ENCODE measurements at places on chromosomes 1 and 21.

DNA sequence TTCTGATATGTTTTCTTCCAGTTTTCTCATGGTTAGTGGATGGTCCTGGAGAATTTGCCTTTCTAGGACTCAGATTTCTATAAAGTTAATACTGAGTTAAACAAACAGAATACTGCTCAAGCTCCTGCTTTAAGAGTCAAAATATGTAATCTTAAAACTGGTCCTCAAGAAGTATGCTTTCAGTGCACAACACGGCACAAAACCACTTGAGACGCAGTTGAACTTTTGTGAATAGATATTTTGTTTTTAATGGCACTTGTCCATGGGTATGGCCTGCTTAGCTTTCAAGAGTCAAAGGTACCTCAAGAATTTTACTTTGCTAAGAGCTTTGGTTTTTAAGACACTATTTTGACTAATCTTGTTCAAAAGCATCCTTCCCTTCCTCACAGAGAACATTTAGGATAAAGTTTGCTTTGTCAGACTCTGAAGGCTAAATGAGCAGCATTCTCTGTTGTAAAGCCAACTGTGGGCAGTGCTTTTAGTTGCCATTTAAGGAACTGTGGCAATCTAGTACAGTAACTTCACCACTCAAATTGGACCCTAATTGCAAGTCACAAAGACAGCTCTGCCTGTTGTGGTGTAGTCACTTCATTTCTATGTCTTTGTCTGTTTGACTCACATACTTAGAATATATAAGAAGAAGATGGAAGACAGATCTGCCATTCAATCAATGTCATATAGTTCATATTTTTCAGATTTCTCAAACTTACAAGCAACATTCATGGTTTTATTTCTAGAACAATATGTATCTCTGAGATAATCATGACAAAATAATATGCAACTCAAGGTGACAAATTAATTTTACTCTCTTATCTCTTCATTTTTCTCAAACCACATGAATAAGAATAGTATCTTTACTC is 28.8 kb downstream of the SAMD13 start:
- DNase-seq = no peak

DNA sequence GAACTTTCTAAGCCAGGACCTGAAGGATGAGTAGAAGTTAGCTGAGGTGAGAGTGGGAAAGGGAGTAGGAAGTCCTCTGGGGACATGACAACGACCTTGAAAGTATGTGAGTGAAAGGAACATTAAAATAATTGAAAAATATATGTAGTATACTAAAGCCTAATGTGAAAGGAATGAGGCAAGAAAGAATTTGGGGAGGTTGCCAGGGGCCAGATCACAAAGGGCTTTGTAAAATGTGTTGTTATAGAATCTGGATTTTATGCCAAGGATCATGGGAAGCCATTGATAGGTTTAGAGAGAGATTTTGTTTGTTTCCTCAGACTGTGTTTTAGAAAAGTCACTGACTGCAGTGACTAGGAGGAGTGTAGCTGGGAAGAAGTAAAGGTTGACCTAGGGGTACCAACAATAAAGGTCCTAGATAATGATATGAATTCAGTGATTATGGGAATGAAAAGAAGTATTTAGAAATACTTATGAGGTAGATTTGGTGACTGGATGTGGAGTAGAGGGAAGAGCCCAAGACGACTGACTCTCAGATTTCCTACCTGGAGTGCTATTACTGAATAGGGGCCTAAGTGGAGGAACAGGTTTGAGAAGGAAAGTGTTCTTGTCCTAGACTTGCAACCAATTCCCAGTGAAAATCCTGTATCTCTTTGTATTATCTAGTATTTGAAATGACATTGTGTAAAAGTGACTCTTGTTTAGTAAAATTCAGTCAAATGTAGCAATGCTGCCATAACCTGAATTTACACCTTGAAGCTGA is 179.8 kb downstream of the PHTF1 start:
- no peak for DNase-seq

DNA sequence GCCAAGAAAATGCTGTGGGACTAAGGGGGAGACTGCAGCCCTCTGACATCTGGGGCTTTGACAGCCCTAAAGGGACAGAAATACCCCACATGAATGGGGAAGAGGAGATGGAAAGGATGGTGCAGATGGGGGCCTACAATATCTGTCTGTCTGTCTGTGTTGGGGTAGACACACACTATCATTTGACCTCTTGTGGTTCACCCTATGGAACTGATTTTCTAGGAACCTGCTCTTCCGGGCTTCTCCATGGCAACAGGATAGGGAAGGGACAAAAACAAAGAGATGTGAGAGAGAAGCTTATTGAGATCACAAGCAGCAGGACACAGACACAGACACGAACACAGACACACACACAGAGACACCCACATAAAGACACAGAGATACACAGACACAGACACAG is 17.1 kb downstream of the KIF21B start:
- DNase-seq = peak; percentile 70

DNA sequence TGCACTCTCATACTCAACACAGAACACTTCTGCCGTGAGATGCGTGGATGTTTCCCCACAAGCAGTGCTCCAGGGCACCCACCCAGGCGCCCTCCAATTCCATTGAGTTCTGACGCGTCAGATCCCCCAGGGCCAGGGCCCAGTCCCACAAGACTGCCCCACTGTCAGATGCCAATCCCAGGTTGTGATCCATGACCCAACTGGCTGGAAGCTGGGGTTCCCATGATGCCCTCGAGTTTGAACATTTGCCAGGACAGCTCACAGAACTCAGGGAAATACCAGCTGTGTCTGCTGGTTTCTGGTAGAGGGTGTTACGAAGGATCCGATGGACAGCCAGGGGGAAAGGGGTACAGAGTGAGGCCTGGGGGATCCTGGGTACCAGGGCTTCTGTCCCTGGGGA is 58.4 kb downstream of the AGPAT3 start:
- no peak for DNase-seq

DNA sequence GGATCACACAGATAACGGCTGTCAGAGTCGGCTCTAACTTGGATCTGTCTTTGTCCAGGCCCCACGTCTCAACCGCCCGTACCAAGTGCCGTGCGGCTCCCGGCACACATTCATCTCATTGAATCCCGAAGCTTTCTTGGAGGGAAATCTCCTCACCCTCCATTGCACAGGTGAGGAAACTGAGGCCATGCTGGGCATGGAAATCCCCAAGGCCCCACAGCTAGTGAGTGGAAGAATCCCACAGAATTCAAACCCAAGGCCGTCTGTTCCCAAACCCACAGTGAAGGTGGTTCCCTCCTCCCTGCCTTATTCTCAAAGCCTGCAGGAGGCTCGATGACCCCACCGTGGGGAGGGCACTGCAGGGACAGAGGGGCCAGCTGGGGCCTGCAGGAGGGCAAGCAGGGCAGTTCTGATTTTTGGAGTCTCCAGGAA is 437.9 kb downstream of the MATN1 start:
- DNase-seq = no peak

DNA sequence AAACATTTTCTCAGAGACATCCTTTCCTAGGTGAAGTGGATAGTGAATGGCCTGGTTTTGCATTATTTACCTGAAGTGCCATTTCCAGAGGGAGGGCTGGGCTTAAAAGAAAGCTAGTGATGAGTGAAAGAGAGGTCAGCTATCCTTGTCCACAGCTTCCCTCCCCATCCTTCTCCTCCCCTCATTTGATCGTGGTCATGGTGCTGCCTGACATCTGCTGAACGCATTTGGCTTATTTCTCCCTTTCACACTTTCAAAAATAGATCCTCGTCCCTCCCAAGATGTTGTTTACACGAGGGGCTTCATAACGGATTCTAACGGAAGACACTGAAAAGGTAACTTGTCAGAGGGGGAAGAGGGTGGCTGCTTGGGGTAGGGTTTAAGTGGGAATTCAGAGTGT is 66.1 kb downstream of the PRRX1 start:
- DNase-seq = no peak

DNA sequence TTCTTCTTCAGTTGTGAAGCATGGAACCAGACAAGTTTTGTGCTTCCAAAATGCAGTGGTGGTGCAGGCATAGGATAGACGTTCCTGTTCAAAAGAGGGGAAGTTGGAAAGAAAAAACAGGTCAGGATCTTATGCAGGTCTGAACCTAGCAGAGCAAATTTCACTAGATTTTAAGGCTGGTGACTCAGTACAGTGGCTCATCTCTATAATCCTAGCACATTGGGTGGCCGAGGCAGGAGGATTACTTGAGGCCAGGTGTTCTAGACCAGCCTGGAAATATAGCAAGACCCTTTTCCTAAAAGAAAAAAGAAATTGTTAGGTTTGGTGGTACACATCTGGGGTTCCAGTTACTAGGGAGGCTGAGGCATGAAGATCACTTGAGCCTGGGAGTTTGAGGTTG is 88.1 kb downstream of the OBSCN start:
- DNase-seq = no peak

GRCh38 chr1:151370211-151370911 is 2.1 kb downstream of the SELENBP1 start:
- DNase-seq = no peak

- peak; percentile 26 for DNase-seq
Observed at GRCh38 chr1:156540955-156541354, 31.4 kb downstream of the IQGAP3 start.

GRCh38 chr1:197394831-197395608 is 127.0 kb downstream of the CRB1 start:
- DNase-seq = no peak

GRCh38 chr1:73637264-73637663 is 560.7 kb downstream of the LRRIQ3 start:
- peak; percentile 1 for DNase-seq

DNA sequence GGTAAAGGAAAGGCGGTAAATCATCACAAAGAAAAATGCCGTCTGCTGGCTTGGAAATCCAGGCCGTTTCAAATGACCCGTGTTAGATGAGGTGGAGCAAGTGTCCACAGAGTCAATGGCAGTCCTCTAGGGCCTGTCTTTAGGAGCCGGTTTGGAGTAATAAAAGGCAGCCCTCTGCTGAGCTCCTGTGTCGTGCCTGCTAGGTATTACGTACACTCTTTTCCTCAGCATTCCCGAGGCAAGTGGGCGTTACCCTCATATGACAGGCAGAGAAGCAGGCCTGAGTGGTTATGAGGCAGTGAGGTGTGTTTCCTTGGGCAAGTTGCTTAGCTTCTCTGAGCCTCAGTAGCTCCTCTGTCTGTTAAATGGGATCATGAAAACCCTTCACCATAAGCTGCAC is 7.7 kb downstream of the NENF start:
- no peak for DNase-seq

DNA sequence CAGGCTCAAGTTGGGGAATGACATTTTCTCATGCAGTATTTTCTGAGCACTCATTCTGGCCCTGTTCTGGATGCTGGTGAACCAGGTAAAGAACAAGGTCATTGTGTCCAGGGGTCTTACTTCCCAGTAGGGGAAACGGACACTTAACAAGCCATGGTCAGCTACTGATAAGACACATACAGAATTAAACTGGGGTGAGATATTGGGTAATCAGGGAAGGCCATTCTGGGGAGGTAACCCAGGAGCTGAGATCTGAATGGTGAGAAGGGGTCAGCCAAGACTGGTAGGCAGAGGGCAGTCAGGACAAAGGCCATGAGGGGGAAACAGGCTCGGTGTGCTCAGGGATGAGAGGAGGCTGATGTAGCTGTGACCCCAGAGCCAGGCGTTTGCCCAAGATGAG is 45.8 kb downstream of the RPS6KA1 start:
- DNase-seq = no peak

GRCh38 chr1:114750780-114751179 is 7.0 kb downstream of the CSDE1 start:
- DNase-seq = no peak

- DNase-seq = no peak
Observed at GRCh38 chr21:38082936-38083485, 166.8 kb upstream of the KCNJ6 start.

DNA sequence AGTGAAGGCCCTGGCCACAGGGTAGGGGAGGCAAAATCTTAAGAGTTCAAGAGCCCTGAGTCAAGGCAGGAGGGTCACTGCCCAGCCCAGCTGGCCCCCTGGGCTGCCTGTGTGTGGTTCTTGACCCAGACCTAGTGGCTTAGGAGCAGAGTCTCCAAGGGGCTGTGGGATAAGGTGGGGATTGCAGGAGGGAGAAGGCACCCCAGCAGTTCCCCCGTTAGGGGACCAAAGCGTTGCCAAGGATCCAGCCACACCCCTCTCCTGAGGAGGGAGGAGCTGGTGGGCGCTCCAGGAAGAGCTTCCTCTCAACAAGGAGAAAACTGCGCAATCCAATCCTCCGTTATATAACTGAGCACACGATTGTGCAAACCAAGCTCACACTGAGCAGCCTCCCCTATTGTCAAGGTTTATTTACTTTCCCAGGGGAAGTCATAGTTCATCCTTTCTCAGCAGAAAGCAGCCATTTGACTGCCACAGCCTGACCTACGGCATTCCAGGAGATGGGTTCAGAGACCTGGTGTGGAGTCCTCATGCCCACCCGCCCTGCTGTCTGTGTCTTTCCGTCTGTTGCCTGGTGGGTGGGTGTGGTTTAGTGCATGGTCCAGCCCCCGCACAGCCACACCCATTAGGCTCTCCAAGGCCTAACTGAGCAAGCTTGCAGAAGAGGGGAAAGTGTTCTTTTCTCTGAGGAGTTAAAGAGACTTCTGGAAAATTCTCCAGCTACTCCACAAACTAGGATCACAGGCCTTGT is 3.5 kb downstream of the EPHX1 start:
- peak; percentile 91 for DNase-seq

GRCh38 chr1:227131193-227131592 is 187.1 kb downstream of the CDC42BPA start:
- peak; percentile 49 for DNase-seq

- no peak for DNase-seq
Observed at GRCh38 chr1:218395916-218396315, 50.8 kb downstream of the TGFB2 start.

GRCh38 chr1:205128050-205128449 is 6.3 kb upstream of the RBBP5 start:
- no peak for DNase-seq

- DNase-seq = no peak
Observed at GRCh38 chr1:244076740-244077139, 25.7 kb downstream of the ZBTB18 start.

DNA sequence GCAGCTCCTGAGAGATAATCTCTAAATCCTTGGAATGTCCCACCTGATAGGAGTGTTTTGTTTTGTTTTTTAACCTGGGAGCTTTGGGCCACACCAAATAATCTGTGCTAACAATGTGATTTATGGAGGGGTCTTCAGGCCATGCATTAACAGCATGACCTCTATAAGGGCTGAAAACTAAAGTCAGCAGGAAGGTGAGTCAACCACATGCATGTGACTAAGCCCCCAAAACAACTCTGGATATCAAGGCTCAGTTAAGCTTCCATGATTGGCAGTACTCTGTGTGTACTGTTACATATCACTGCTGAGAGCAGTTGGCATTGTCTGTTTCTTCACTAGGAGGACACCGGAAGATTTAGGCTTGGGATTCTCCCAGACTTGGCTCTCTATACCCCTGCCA is 10.7 kb downstream of the AUNIP start:
- peak; percentile 20 for DNase-seq

- DNase-seq = no peak
Observed at GRCh38 chr1:101088431-101088830, 62.8 kb upstream of the DPH5 start.

- no peak for DNase-seq
Observed at GRCh38 chr1:200899954-200900867, 5.5 kb downstream of the INAVA start.

GRCh38 chr1:77583483-77583882 is 99.0 kb downstream of the ZZZ3 start:
- no peak for DNase-seq

Data from lung microvascular endothelial cell (primary cell).